ENCODE measurements at places on chromosomes 7 and 10. TPM values are rescaled to one million over a fixed set of nuclear protein-coding genes. Genes with fewer than 3 reads are reported as not detected.

DNA sequence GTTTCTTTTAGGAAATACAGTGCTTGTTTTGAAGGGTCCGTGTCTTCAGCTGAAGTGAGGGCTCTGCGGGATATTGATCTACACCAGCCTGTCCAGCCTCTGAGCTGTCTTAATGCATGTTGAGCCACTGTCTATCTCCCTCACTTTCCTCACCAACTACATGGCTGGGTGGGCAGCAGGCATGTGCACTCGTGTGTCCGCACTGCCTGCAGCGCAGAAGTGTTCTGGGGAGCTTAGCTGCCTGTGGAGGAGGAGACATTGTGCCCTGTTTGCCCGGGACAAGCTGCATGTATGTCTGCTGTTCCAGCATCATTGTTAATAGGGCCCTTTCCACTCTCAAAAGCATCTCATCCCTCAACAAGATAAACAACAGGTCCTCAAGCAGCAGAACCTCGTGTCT is 133.1 kb upstream of the EEPD1 start:
- no peak for DNase-seq

DNA sequence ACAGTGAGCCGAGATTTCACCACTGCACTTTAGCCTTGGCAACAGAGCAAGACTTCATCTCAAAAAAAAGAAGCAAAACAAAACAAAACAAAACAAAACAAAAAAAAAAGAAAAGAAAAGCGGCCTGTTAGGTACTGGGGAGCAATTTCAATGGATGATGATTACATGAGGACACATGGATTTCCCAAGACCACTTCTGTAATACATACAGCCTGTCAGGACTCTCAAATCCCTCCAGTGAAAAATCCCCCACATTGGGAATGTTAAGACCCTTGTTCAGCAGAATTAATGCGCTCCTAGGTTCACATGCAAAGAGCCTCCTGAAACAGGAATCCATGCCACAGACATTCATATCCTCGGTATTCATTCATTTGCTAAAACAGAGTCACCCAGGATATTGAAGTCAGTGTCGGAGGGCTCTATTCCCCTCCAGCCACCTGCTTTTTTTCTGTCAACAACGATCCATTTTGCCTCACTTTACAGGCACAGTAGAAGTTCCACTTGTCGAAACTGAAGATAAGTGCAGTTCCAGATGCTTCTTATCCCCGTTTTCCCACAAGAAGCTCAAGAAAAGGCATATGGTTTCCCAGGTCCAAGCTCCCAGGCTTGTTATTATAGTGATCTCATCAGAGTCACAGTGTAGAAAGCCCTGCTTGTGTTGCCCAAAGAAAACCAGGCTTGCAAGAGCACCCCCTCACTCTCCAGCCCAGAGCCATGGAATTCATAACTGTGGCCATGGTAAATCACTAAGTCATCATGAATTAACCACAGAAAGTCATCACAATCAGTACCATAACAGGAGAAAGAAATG is 20.2 kb downstream of the SLC16A12 start:
- DNase-seq = peak; percentile 99

GRCh38 chr7:1124164-1124563 is 35.8 kb downstream of the ZFAND2A start:
- DNase-seq = peak; percentile 24

The OR2A42 gene
- total RNA-seq = not detected

The TMEM236 gene
- 0.17 TPM for total RNA-seq
